Natural killer cell (primary cell): ENCODE measurements at places on chromosomes 5 and 9.

- no peak for DNase-seq
These were observed 163.2 kb upstream of the TRPC7 start for GRCh38 chr5:136528481-136529030.

GRCh38 chr5:32443145-32443540, 1.4 kb downstream of the ZFR start:
- no peak for DNase-seq

- DNase-seq = no peak
These were observed 29.5 kb downstream of the CAST start for GRCh38 chr5:96691503-96692303.

- no peak for DNase-seq
These were observed 118.7 kb downstream of the LPAR1 start for GRCh38 chr9:110919609-110920008.
